ENCODE measurements at places on chromosomes 6 and 20.

GRCh38 chr6:111147440-111147839 is 60.1 kb downstream of the SLC16A10 start:
- no peak for DNase-seq

GRCh38 chr6:150634176-150634963 is 34.7 kb downstream of the PLEKHG1 start:
- no peak for DNase-seq

DNA sequence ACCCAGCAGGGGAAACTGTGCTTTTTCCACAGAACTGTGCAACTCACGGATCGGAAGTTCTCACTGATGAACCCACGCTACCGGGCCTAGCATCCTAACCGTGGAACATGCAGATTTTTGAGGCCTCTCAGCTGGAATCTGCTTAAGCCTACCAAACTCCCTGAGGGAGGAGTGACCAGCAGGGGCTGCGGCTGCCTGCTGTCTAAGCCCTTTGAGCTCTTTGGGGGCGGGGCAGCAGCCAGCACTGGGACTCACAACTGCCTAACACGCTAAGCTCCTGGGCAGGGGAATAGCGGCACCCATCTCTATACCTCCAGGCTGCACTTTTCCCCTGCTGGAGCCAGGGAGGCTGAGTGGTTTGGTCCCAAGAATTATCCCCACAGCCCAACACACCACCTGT is 20.4 kb upstream of the METTL24 start:
- no peak for DNase-seq

- DNase-seq, result no peak
Measured at GRCh38 chr20:23624324-23624691, 13.4 kb downstream of the CST3 start.

GRCh38 chr20:44809380-44810060 is 826 bp downstream of the RIMS4 start:
- no peak for DNase-seq

DNA sequence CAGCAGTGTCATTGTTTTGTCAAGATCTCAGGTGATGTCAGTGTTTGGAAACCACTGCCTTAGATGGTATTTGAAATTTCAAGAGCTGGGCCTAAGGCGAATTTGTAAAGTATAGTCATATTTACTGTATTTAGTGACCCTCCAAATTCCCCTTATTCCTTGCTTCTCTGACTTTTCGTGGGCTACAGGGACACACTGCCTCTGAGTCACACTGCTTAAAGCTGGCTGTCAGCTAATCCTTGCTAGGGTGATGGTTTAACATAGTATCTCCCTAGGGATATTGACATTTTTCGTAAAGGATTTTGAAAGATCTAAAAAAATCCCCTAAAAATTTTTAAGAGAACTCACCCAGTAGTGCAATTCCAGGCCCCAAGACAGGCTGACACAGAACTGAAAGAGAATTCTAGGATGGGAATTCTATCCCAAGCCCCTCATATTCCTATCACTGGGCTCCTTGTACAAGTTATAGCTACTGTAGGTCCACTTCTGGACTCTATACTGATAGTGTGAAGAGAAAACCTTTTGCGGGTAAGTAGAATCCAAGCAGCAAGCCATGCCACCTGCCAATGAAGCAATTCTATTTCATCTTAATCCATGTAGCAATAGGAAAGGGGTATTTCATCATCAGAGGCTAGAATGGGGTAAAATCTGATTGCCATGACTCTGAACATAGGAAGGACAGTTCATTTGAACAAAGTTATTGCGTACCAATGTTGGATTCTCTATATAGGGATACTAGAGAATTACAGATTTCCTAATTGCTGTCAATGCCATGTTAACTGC is 4.3 kb downstream of the BMP6 start:
- no peak for DNase-seq

DNA sequence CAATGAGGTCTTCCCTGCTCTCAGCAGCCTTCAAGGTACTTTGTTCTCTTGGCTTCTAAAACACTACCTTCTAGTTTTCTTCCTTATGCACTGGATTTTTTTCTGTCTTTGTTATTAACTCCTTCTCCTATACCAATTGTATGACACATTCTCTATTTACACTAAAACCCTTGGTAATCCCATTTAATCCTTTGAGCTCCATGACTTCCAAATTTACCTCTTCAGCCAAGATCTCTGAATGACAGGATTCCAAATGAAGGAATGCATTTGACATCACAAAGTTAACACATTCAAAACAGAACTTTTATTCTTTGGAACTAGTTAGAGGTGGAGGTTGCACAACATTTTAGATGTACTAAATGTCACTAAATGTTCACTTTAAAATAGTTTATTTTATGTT is 86.6 kb upstream of the SAMD5 start:
- DNase-seq, result no peak

- no peak for DNase-seq
Measured at GRCh38 chr6:133353061-133353460, 111.9 kb downstream of the EYA4 start.

- no peak for DNase-seq
Measured at GRCh38 chr20:53922901-53923314, 147.5 kb downstream of the BCAS1 start.

DNA sequence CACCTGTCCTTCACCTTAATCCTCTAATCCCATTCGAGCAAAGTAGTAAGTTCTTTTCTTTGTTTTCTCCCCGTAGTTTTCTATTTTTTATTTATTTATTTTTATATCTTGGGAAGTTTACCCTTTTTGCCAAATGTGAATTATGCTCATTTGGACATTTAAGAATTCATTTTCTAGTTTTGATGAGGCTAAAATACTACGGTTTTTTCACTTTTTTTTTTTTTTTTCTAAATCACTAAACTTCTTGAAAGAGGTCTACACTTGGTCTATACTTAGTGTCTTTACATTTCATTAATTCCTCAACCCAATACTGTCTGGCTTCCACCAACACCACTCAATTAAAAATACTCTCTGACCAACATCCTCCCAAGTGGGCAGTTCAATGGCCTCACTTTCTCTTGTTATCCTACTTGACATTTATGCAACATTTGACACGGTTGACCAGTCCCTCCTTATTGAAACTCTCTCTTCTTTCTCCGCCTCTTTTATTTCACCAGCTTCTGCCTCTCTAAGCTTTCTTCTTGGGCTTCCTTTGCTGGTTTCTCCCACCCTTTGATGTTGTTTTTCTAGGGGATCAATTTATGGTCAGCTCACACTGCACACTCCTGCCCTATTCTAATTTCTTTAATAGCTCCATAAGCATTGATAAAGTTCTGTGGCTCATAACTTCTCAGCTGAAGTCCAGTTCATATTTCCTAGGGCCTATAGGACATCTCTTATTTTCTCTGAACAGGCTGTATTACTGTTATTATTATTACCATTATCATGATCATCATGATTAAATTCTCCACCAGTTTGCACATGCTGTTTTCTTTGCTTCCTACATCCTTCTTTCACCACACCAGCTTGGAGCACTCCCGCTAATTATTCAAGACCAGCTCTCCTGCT is 72.6 kb upstream of the CITED2 start:
- no peak for DNase-seq

- DNase-seq, result no peak
Measured at GRCh38 chr6:150072201-150072600, 3.3 kb upstream of the ULBP3 start.

GRCh38 chr20:19908576-19908975 is 108.6 kb upstream of the NAA20 start:
- DNase-seq, result no peak

DNA sequence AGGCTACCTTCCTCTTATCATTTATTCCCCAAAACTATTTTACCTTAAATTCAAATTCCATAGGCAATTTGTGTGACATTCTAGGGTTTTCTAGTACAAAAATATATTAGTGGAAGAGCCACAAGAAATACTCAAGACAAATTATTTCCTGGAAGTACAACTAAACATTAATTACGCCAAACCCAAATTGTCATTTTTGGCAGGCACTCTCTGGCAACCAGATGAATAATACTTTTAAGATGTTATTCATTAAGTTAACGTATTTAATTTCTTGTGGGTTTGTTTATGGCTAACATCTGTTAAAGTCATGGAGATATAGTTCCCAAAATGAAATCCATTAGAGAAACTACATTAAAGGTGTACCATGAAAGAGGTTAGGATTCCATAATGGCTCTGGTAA is 40.5 kb downstream of the HMGN3 start:
- DNase-seq, result no peak

DNA sequence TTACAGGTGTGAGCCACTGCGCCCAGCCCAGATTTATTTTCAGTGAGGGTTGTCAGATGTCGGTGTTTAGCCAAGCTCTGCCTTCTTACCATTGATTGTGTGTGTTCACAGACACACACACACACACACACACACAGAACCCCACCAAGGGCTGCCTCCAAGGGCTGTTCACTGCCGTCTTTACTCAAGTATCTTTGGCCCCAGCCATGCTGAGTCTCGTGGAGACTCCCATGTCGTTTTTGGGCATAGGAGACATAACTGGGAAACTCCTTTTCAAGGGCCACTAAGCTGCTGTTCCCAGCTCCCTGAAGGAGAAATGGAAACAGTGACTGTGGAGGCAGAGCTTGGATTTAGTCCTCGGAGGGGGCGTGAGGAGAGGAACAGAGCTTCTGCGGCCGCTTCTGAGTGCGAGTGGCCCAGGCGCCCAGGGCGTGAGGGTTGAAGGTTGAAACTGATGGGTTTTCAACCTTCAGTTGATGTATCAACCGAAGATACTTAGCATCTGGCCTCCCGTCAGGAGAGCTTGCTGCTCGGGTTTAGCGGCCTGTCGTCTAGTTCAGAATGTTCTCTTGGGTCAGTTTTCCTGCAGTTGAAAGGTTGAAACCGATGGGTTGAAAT is 243.6 kb downstream of the TTLL2 start:
- no peak for DNase-seq

- DNase-seq, result no peak
Measured at GRCh38 chr6:127243501-127243900, 23.2 kb upstream of the RNF146 start.

DNA sequence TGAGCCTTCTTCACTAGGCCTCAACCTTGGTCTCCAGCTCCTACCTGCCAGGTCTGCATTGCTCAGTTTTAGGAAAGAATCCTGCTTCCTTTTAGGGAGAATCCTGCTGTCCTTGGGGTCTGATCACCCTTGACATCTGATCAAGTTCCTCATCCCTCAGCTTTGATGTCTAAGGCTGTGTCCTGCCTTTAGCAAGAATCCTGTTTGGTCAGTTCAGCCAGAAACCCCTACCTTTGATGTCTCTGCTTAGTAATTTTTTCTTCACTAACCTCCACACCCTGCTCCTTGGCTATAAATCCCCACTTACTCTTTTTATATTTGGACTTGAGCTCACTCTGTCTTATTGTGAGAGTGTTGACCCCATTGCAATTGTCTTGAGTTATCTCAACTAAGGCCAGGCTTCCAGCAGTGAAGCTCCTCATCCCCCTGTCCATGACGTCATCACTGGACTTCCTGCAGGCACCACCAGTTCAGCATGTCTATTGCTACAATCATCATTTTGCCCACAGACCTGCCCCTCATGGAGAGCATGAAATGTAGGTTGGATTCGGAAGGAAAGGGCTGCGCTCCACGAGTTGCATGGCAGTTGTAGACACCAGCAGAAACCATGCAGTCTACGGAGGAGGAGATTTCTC is 4.7 kb upstream of the CST5 start:
- no peak for DNase-seq

DNA sequence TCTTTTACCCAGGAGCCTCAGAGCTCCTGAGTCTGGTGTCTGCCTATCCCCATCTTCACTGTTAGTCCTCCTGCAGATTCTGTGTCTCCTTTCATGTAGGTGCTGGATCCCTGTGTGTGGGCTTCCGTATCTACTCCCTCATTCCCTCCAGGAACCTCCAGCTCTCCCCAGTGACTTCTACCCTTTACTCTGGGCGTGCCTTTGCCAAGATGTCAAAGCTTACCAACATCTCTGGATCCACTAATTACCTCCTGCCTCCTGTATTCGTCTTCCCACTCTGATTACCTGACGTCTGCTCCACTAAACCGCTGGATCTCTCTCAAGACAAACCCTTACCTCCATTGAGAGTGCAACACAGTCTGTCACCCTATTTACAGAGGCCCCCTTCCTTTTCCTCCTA is 2.2 kb upstream of the C6orf136 start:
- DNase-seq, result no peak

DNA sequence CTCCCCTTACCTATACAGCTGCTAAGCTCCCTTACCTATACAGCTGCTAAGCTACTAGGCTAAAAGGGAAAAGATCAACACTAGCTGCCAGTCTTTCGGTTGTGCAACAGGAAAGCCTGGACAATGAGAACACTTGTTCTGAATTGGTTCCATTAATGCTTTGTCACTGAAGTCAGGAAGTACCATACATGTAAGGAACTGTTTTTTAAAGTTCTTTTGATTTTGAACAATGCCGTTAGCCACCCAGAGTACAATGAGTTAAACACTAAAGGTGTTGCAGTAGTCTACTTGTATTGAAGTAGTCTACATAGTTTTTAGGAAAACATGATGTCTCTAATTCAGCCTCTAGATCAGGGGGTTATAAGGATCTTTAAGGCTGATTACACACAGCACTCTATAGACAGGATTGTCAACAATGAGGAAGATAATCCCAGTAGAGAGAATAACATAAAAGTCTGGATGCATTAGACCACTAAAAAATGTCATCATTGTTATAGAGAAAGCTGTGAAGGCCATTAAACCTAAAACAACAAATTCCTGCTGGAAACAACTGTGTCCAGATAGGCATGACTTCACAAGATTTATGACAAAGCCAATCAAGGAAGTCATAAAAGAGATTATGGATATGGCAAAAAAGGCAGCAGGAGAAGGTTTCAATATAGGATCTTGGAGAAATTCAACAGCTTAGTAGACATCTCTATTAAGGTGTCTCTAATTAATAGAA is 306.3 kb downstream of the PHF3 start:
- no peak for DNase-seq

DNA sequence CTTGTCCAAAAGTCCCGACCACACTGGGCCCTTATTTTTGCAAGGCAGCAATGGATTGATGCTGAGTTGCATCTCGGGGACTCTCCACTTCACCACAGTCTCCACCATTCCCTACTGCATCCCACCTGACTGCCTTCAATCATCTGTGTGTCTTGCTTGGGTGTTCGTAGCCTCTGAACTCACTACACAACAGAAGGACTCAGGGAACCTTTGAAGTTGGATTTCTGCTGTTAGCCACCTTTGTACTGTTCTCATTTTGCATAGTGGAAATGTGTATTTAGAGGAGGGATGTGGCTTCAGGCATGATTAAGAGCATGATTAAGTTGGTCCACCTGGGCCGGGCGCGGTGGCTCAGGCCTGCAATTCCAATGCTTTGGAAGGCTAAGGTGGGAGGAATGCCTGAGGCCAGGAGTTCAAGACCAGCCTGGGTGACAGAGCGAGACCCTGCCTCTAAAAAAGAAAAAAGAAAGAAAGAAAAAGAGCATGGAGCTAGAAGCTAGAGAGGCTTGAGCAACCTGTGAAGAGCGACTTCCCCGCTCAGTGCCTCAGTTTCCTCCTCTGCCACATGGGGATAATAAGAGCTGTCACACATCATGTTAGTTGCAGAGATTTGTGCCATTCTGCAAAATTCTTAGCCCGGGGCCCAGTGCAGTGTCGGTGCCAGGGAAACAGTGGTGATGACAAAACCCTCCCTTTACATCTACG is 121.3 kb upstream of the PTPN1 start:
- DNase-seq, result no peak

- DNase-seq, result no peak
Measured at GRCh38 chr20:29740601-29740950, 1516.9 kb upstream of the DEFB115 start.

- no peak for DNase-seq
Measured at GRCh38 chr6:56863366-56863765, 91.5 kb upstream of the BEND6 start.

- DNase-seq, result no peak
Measured at GRCh38 chr6:1611322-1611571, 1.5 kb downstream of the FOXC1 start.

GRCh38 chr6:165635965-165636364 is 27.1 kb downstream of the PDE10A start:
- no peak for DNase-seq
